MG63 (cell line): ENCODE measurements at places on chromosomes 3 and 15.

DNA sequence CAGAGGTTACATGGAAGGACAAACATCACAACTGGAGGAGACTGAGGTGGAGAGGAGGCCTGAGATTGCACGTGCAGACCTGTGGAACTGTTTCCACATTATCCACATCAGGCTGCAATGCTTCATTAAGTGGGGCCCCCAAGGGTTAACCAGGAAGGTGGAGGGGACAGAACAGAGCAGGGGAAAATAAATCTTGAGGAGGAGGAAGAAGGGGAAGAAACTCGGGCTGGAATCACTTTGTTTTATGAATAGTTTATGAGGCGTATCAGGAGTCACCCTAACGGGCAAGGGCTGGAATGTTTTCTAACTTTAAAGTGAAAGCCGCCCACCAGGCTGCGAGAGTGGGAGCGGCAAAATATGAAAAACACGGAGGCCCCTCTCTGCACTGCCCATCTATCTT is 154.9 kb downstream of the WNT5A start:
- DNase-seq, result no peak

DNA sequence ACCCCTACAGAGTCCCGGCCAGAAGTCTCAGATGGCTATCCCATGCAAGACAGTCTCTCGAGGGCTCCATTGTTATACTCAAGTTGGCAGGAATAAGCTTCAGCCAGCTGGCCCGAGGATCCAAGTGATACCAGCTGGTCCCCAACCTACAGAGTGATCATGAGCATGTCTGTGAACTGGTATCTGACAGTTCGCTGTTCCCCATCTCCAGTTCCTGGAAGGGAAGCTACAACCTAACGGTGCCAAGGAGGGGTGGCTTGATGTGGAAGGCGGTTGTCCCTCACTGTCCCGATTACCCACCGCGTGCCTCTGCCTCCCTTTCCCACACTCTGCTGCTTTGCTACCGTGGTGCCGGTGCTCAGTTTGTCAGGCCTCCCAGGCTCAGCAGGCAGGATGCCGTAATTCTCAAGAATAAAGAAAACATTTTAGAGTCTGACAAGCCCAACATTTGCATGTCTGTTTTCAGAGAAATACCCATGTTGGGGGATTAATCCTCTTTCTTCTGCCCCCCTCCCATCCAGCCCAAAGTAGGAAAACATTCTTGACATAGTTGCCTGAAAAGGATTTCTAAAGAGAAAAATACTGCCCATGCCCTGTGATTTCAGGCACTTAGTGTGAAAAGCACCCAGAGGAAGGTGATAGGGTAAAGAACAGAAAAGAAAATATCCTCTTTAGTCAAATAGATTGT is 49.4 kb upstream of the HES1 start:
- no peak for DNase-seq

DNA sequence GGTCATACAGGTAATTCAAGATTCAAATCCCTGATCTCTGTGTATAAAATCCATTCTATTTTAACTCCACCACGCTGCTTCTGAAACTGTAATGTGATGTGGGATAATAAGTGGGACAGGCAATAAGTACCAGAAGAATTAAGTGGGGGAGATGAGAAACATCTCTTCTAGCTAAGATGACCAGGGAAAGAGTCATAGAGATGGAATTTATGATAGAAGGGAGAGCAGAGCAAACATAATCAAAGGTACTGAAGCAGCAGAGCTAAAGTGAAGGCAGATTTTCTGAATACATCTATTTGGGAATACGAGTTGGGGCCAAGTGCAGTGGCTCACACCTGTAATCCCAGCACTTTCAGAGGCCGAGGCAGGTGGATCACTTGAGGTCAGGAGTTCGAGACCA is 4.9 kb downstream of the MRPL47 start:
- DNase-seq, result no peak

DNA sequence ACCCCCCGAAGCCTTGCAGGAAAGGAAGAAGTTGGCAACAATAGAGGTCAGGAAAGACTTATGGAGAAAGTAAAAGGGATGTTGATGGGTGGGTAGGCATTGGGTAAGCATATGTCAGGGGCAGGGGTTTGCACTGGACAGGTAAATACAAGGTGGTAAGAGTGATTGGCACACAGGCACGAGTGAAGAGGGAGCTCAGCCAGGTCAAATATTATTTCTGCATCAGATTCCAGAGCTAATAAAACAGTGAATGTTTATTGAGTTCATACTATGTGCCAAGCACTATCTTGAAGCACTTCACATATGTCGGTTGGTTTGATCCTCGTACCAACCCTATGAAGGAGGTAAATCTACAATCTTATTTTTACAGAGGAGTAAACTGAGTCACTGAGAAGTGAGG is 6.6 kb downstream of the CLSTN2 start:
- DNase-seq, result no peak

GRCh38 chr3:20141316-20141715 is 44.7 kb downstream of the SGO1 start:
- no peak for DNase-seq

- peak; percentile 38 for DNase-seq
Measured at GRCh38 chr15:78206326-78207109, 27.8 kb downstream of the ACSBG1 start.

DNA sequence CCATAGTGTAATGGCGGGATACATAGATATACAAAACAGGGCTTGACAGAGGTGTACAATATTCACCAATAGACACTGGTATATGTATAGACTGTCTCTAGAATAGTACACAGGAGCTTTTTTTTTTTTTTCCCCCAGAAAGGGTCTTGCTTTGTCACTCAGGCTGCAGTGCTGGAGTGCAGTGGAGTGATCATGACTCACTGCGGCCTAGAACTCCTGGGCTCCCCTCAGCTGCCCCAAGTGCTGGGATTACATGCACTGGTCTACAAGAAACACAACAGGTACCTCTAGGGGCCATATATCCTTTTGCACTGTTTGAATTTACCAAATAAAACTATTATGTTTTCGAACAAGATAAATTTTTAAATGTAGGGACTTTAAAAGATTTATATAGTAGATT is 12.3 kb downstream of the RHOA start:
- DNase-seq, result no peak

DNA sequence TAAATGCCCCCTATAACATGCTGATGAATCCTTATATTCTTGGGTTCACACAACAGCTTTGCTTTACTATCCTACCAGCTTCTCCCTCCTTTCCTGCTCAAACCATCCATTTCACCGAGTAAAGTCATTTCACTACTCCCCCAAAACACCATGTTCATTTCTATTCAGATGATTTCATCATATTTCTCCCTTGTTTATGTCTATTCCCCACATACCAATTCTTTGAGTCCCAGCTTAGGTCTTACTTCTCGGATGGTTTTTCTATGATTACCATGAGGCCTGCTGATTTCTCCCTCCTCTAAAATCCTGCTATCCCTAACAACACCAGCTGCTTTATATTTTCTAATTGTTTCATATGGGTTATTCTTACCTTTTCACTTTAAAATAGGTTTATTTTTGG is 231.4 kb downstream of the TIGIT start:
- no peak for DNase-seq

- DNase-seq, result no peak
Measured at GRCh38 chr3:7978087-7978422, 523.6 kb upstream of the LMCD1 start.

DNA sequence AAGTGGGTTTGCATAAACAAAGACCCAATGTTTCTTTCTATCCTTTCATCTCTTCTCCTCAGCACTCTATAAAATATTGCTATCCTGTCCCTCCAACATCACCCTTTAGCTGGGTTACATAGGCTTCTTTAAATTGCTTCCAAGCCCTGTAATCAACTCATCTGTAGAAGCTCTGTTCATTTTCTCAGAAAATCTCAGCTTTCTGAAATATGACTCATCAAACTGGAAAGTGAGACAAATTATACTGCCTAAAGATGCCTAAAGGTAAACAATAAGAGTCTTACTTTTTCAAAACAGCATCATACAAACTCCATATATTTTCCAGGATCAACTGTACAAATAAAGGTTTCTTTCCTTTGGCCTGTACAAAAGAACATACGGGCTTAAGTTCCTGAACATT is 33.8 kb downstream of the EFL1 start:
- no peak for DNase-seq

DNA sequence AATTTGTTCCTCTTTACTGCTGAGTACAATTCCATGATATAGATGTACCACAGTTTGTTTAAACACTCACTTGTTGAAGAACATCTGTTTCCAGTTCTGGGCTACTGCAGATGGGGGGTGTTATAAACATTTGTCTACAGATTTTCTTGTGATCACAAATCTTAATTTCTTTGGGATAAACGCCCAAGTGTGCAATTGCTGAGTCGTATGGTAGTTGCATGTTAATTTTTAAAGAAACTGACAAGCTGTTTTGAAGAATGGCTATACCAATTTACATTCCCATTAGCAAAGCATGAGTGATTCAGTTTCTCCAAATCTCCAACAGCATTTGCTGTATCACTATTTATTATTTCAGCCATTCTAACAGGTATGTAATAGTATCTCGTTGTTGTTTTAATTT is 242.0 kb upstream of the MRPL3 start:
- DNase-seq, result no peak

GRCh38 chr3:126266291-126266840 is 86.0 kb upstream of the ALDH1L1 start:
- no peak for DNase-seq

DNA sequence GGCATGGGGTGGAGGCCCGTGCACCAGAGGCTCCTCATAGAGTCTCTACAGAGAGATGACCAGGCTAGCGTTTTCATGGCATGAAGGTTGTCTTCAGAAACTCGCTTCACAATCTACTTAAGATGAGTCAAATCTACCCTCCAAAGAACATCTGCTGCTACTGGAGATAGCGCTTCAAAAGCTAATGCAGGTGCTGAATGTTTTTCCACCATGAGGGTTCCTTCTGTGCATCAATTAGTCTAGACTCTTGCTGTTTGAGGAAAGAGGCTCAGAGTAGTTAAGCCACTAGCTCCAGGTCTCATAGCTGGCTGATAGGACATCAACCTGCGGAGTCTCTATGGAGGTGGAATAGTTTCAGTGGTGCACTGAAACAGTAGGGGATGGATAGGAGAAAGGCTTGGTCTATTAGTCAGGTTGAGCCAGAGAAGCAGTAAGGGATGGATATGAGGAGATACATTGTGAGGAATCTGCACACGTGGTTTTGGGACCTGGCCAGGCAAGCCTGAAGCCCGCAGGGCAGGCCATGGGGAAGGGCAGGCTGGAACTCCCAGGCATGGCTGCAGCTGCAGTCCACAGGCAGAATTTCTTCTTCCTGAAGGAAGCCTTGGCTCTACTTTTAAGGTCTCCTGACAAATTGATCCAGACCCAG is 117.5 kb downstream of the APBA2 start:
- no peak for DNase-seq

- peak; percentile 3 for DNase-seq
Measured at GRCh38 chr3:88031642-88032077, 27.1 kb downstream of the CGGBP1 start.

- no peak for DNase-seq
Measured at GRCh38 chr15:27623560-27624305, 475.4 kb downstream of the OCA2 start.

GRCh38 chr3:135012101-135012500 is 217.0 kb downstream of the EPHB1 start:
- no peak for DNase-seq

DNA sequence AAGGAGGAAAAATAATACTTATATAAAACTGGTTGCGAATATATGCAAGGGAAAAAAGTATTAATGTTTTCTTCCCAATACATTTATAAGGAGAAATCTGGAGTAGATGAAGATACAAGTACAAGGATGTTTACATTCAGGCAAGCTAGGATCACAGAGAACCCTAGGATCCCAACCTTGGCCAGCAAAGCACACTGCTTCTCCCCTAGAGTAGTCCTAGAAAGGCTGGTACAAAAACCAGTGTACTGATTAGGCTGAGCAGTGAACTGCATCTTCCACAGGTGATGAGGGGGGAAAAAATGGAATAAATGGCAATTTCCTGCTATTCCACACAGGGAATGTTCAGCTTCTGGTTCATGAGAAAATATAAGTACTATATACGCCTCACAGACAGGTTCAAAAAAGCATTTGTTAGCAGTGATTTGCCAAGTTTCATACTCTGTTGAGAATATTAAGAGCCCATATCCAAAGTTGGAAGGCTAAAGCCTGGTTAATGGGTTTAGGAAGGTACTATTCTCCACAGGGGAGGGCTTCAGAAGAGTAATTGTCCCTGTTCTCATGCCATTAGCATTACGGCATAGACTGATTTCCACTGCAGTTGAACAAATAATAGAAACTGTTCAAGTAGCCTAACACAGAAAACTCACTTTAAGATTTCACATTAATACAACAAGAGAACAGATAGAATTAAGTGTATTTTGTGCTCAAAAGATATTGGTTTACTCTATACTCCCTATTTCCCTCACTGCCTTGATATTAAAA is 10.4 kb upstream of the NMB start:
- DNase-seq, result no peak
